ENCODE measurements at places on chromosomes 12 and 14. TPM values are rescaled to one million over a fixed set of nuclear protein-coding genes. Genes with fewer than 3 reads are reported as not detected.
A peak's percentile ranks its signal among the peaks of the same experiment; 100 is the strongest.

Gene AMHR2
- polyA plus RNA-seq = 0.58 TPM

Gene PLEKHD1
- 5.9 TPM for polyA plus RNA-seq

Gene ZNF891
- polyA plus RNA-seq = 4.5 TPM

Gene ERBB3
- polyA plus RNA-seq = 6.8 TPM

DNA sequence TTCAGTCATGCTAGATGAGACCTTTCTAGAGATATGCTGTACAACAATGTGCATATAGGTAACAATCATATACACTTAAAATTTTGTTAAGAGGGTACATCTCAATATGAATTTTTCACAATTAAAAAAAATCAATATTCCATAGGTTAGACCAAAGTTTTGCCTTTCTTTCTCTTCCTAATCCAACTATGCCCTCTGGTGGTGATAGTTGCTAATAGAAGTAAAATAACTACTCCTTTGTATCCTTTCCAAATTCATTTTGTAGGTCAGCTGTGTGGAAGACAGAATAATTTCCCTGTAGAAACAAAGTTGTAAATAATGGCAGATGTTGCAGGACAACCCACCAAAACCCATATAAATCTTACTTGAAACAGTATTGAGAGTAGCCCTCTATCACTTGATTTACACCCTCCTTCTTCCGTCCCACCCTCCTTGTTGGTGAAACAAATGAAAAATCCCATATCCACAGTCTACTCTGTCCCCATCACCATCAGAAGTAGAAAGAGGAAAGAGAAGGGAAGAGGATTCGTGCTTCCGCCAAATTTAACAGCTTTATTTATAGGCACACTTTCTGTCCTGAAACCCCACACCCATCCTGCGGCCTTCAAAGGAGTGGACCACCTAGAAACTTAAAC lies 34.2 kb upstream of the KICS2 start:
- peak; percentile 47 for DNase-seq
